Cardiac fibroblast (primary cell): ENCODE measurements at places on chromosomes 16 and 17.
A peak's percentile ranks its signal among the peaks of the same experiment; 100 is the strongest.

DNA sequence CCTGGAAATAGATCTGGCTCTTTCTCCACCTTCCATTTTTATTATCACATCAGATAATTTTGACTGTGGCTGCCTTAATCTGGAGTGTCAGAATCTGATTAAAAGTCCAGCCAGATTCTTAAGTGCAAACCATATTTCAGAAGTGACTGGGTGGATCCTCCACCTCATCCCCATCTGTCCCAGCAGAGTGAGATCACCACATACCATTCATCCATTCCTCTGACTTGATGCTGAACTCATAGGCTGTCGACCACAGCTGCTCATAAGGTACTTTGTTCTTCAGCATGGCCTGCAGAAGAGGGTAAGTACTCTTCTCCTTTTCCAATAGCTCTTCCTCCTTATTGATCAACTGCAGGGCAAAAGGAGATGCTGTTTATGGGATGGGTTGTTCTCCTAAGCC lies 53.5 kb downstream of the DNAH3 start:
- no peak for DNase-seq

DNA sequence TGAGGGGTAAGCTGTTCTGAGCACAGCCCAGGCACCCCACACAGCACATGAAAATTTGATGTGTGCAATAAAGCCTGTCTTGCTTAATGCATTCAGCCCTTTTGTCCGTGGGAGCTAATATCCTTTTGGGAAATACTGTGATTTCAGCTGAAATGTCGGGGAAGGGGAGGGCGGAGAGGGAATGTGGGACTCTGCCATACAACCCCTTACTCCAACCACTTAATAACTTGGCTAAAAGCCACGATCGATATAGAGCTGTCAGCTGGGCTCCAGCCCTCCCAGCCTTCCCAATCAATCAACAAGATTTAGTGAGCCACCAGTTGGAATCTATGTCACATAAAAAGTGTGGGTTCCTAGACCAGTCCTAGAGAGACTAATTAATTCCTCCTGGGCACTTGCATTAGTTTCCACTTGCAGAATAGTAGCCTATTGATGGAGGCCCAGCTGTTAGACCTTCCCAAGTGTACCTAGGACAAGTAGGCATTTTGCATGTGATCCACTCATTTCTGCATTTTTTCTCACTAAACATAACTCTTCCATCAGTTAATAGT lies 82.7 kb upstream of the PIRT start:
- DNase-seq = no peak

- DNase-seq = no peak
These were observed 554 bp downstream of the MTSS2 start for GRCh38 chr16:70685061-70685937.

DNA sequence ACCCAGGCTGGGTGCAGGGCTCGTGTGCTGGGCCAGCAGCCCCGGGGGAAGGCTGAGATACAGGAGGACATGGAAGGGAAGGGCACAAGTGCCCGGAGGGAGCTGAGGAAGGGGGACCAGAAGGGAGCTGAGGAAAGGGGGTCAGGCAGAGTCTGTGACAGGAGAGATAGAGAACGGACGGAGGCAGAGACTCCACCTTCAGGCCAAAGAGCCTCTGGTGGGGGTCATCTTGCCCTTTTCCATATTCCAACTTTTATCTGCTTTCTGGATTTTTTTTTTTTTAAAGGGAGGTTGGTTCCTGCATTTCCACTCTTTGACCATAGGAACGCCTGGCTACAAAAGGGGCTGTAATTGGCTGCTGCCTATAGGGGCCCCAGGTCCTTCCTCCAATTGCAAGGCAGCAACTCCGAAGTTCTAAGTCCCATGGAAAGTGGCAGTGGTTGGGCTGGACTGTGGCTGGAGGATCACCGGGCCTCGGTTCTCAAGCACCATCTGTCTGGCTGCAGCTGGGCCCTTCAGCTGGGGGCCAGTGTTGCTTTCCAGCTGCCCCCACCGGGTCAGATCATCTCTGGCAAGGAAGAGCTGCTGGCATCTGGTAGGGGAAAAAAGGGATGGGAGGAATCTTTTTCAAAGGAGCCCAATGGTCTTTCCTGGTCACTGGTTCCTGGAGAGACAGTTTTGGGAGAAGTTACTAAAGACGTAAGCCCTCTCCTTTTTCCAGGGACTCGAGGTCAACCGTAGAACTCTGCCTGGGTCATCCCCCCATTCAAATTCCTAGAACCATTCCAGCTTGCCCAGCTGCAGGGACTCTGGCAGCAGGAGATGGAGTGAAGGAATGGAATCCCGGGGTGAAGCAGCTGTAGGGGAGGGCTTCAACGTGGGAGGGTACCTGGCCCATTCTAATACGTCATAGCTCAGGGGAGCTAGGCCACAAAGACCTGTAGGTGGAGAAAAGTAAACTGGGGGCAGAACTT lies 13.1 kb upstream of the MRPS23 start:
- DNase-seq = no peak

- no peak for DNase-seq
These were observed 16.7 kb upstream of the OR1F1 start for GRCh38 chr16:3171181-3171854.

DNA sequence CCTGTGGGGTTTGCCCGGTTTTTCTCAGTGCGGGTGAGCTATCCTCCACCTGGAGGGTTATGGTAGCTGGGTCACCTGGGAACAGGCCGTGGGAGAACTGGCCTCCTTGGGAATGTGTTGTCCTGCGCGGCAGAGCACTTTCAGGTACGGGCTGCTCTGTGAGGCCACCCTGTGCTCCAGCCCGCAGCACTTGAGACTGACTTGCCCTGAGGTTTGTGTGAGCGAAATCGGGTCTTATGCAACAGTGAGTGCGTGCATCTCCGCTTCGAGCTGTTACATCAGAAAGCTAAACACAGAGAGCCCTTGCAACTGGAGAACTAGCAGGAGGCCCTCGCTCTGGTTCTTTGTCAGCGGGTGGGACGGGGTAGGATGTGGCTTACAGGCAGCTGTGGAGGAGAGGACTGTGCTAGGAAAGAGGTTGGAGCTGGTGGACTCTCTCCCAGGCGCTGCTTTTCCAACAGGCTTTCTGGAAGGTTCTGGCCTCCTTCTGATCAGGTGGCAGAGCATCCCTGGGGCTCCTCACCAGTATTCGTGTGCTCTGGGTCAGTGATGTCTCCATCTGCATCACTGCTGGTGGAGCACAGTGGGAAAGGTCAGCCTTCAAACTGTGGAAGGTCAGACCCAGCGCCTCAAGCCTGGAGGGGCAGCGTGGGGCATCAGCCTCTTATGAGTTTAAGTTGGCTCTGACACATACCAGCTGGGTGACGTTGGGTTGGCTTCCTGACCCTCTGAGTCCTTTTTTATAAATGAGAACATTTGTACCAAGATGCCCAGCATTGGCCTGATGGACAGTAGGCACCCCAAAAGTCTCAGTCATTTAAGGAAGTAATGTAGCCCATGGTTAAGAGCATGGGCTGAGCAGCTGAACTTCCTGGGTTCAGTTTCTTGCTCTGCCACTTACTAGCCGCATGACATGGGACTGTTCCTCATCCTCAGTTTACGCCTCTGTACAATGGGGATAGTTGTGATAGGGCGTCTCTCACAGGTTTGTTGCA lies 76.3 kb downstream of the KSR1 start:
- no peak for DNase-seq

- peak; percentile 87 for DNase-seq
These were observed 11.0 kb upstream of the DPEP1 start for GRCh38 chr16:89602273-89602951.

GRCh38 chr17:6472517-6472916 lies 28.3 kb downstream of the PIMREG start:
- no peak for DNase-seq

DNA sequence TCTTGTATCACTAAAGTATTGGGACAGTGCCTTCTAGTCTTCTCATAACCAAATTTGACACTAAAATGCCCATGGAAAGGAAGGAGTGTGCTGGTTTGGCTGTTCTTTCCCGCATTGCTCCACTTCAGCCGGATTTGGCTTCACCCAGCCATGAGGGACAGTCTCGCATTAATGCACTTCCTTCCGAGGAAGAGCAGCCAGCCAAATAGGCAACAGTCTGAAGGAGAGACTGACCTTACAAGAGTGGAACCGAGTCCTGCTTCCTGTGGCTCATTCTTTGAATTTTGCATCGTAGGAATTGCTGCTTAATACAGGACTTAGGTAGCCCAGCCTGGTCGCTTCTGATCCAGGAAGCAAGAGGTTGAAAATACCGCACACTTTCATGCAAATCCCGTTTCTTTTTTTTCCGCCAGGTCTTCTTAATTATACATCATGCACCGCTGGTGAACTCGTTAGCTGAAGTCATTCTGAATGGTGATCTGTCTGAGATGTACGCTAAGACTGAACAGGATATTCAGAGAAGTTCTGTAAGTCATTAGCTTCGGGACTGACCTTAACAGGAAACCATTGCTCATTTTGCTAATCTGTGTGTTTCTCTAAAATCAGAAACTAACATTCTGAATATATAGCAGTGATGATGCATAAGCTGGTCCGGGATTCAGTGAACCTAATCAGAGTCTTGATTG lies 38.2 kb downstream of the CLEC16A start:
- no peak for DNase-seq

DNA sequence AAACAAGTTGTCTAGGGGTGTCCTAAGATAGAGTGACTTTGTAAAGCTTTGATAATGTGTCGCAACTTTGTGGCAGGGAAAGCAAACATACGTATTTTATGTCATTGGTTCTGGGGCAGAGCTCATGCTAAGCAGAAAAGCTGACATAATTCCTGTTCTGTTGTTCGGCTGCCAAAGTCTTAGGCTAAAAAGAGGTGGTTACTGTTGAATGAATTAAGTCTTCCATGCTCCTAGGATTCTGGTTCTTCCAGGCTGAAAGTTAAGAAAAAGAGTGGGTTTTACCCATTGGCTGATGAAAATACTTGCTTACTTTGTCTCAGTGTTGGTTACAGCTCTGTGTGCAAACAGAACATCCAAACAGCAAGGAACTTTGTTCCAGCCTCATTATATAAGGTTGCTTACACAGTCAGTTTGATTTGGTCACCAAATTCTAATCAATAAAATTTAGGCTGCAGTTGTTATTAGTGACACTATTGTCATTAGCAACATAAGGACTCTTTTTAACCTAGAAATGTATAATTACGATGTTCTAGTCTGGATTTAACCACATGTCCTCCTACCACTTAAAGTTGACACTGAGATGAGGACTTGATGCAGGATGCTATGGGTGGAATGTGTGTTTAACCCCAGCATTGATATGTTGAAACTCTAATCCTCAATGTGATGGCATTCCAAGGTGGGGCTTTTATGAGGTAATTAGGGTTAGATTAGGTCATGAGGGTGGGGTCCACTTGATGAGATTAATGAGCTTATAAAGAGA lies 114.0 kb upstream of the GOT2 start:
- DNase-seq = no peak

GRCh38 chr17:73934696-73935095 lies 268.8 kb upstream of the RPL38 start:
- no peak for DNase-seq

DNA sequence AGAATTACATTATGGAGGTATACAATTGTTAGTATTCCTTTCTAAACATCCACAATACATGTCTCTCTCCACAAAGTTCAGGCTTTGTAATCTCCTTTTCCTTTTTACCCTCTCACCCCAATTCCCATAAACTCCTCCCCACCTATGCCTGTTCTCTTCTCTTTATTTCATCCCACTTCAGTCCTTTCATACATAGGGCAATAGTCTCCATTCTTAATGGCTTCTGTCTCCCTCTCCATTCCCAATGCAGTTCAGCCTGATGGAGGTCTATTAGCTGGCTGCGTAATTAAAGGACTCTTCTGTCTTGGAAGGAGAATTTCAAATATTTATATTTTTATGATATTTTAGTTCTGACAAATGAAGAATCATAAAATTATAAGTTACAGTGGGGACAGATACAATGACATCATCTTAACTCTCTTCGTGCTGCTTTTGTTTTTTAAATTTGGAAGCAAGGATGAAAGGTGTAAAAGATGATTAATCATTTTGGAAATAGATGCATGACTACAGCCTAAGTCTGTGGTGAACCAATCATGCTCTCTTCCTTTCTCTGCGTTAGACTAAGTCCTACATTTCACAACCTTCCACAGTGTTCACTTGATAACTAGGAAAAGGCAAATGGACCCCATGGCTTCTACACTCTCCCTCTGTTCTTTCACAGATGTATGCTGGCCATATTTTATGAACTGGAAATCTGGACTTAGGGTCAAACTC lies 11.2 kb upstream of the FAM20A start:
- no peak for DNase-seq

GRCh38 chr17:15884731-15885130 lies 60.2 kb upstream of the ADORA2B start:
- peak; percentile 67 for DNase-seq

DNA sequence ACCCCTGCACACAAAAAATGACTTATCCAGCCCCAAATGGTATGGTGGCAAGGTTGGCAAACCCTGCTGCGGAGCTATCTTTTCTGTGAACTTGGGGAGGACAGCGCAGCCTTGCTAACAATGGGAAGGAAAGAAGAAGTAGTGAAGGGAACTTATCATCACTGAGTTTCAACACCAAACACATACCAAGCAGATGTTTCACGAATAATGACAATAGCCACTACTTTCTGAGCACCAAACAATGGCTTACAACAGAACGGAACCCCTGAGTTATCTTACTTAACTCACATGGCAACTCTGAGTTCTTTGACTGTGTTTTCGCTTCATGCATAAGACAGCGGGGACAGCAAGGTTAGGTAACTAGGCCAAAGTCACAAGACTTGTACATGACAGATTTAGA lies 148.9 kb downstream of the XYLT1 start:
- DNase-seq = peak; percentile 44

GRCh38 chr17:64174686-64175456 lies 44.9 kb upstream of the ERN1 start:
- DNase-seq = peak; percentile 56

DNA sequence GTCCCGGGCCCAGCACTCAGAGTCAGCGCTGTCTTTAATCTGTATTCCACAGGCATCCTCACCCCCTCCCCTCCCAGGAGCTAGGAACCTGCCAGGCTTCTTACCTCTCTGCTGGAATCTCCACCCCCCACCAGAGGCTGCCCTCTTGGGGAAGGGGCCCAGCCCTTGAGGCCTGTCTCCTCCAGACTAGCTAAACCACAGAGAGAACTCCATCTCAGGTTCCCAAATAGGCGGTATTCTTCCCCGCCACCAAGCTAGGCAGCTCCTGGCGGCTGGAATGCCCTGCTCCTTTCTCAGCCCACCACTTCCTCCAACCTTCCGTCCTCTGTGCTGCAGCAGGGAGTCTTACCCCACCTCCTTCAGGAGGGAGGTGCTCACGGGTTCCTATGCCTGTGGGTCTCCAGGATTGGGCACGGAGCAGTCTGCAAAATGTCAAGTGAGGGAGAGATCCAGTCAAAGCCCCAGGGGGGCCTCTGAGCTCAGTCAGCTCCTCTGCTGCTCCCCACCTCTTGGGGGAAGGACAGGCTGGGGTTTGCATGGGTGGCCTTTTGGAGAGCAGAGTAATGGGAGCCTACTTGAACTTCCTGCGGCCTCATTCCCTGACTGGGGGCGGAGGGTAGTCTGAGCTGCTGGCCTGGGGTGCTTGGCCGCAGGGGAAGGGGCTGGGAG lies 55.7 kb downstream of the SREBF1 start:
- DNase-seq = no peak
